ENCODE measurements at places on chromosomes 1 and 21. TPM values are rescaled to one million over a fixed set of nuclear protein-coding genes. Genes with fewer than 3 reads are reported as not detected.
A peak's percentile ranks its signal among the peaks of the same experiment; 100 is the strongest.

OR2L8 gene
- polyA plus RNA-seq = not detected

RORC gene
- polyA plus RNA-seq = 15.2 TPM

C1QB gene
- 119 TPM for polyA plus RNA-seq

SELE gene
- 3.1 TPM for polyA plus RNA-seq

BOLA1 gene
- polyA plus RNA-seq = 49.4 TPM

NR1I3 gene
- polyA plus RNA-seq = 4.9 TPM

DLGAP3 gene
- polyA plus RNA-seq = 0.18 TPM

GRCh38 chr1:207073906-207074820 lies 14.5 kb upstream of the C4BPB start:
- no peak overlapping the region for H3K4me3 ChIP-seq
- no peak for DNase-seq
- no peaks in the 10 kb centered on the region for H3K27me3 ChIP-seq
- peaks cover 5% of the 10 kb centered on the region for H3K4me1 ChIP-seq
- peaks cover 6% of the 10 kb centered on the region for H3K36me3 ChIP-seq
- no peak overlapping the region for H3K27ac ChIP-seq

GRCh38 chr1:1120096-1120495 lies 4.2 kb upstream of the C1orf159 start:
- H3K4me1 ChIP-seq = peaks cover 39% of the 10 kb centered on the region
- DNase-seq = no peak
- H3K4me3 ChIP-seq = no peak overlapping the region
- H3K27me3 ChIP-seq = peaks cover 13% of the 10 kb centered on the region

- peak; percentile 3 for DNase-seq
- H3K36me3 ChIP-seq = no peaks in the 10 kb centered on the region
- H3K27me3 ChIP-seq = no peaks in the 10 kb centered on the region
- H3K27ac ChIP-seq = no peak overlapping the region
- no peak overlapping the region for H3K4me3 ChIP-seq
Measured at GRCh38 chr1:17903386-17903785, 148.3 kb downstream of the ACTL8 start.

DNA sequence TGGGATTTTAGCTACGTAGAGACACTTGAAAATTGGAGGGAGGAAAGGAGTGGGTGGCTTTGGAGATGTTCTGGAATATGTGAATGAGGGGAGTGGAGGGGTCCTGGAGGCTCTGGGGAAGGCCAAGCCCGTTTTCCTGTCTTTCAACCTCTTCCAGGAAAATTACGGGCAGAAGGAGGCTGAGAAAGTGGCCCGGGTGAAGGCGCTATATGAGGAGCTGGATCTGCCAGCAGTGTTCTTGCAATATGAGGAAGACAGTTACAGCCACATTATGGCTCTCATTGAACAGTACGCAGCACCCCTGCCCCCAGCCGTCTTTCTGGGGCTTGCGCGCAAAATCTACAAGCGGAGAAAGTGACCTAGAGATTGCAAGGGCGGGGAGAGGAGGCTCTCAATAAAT lies 442 bp upstream of the RUSC1 start:
- H3K27ac ChIP-seq = peak overlapping the region; percentile 52
- H3K4me1 ChIP-seq = peaks cover 52% of the 10 kb centered on the region
- DNase-seq = no peak
- peaks cover 28% of the 10 kb centered on the region for H3K36me3 ChIP-seq
- H3K4me3 ChIP-seq = peak overlapping the region; percentile 93
- no peaks in the 10 kb centered on the region for H3K27me3 ChIP-seq

GRCh38 chr1:99236756-99237155 lies 27.5 kb upstream of the PLPPR4 start:
- no peaks in the 10 kb centered on the region for H3K4me1 ChIP-seq
- no peaks in the 10 kb centered on the region for H3K36me3 ChIP-seq
- no peak overlapping the region for H3K4me3 ChIP-seq
- no peak for DNase-seq

- H3K27ac ChIP-seq = no peak overlapping the region
- peaks cover 2% of the 10 kb centered on the region for H3K36me3 ChIP-seq
- no peaks in the 10 kb centered on the region for H3K4me1 ChIP-seq
- no peak for DNase-seq
Measured at GRCh38 chr1:54835131-54835898, 34.2 kb upstream of the TTC22 start.

DNA sequence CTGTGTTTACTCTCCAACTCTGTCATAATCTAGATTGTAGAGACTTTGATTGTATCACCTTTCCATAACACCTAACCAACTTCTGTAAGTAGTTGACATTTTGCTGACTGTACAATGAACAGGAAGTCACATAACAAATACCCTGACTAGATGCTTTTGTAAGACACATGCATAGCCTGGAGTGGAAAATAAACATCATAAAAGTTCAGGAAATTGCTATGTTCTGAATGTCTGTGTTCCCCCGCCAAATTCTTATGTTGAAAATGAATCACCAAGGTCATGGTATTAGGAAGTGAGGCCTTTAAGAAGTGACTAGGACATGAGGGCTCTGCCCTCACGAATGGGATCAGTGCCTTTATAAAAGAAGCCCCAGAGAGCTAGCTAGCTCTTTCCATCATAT lies 40.4 kb upstream of the ZSWIM5 start:
- no peaks in the 10 kb centered on the region for H3K36me3 ChIP-seq
- peak overlapping the region; percentile 70 for H3K27ac ChIP-seq
- no peaks in the 10 kb centered on the region for H3K27me3 ChIP-seq
- H3K4me1 ChIP-seq = no peaks in the 10 kb centered on the region
- no peak overlapping the region for H3K4me3 ChIP-seq
- DNase-seq = no peak

DNA sequence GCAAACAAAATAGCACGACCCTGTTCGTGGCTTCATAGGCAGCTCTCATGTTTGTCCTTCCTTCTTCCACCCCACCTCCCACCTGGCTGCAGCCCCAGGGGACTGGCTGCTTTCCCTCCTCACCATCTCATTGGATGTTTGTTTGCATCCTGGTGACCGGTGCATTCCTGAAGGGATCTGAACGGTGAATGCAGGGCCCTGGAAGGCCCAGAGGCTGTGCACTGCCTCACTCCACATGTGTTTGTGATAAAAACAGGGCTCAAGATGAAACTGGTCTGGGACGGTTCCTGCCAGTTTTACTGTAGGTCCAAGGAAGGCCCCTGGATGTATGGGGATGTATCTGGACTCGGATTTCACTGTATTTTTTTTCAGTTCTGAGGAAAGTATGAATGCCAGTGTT lies 42.8 kb downstream of the CNN3 start:
- H3K27ac ChIP-seq = peak overlapping the region; percentile 67
- no peaks in the 10 kb centered on the region for H3K27me3 ChIP-seq
- H3K4me1 ChIP-seq = no peaks in the 10 kb centered on the region

GRCh38 chr1:61842863-61843514 lies 100.7 kb downstream of the PATJ start:
- no peak overlapping the region for H3K4me3 ChIP-seq
- no peaks in the 10 kb centered on the region for H3K27me3 ChIP-seq
- no peak overlapping the region for H3K27ac ChIP-seq
- no peak for DNase-seq
- H3K36me3 ChIP-seq = no peaks in the 10 kb centered on the region

DNA sequence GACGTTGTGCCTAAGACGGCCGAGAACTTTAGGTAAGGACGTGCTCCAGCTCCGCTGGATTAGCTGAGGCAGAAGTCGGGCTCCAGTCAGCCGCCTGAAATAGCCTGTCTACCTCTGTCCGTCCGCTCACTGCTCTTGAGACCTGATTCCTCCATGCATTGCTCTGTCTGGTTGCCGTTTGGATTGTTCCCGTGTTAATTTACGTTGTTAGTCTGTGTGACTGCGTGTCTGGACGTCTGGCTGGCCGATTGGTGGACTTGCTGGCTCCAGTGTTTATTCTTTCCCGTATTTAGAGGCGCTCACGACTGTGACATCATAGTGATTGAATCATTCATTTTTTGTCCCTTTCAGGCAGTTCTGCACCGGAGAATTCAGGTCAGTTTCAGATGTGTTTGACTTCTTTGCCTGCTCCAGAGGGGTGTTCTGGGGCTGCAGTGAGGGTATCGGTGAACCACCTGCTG lies 684 bp downstream of the PPIH start:
- DNase-seq = no peak
- peaks cover 15% of the 10 kb centered on the region for H3K4me1 ChIP-seq
- H3K4me3 ChIP-seq = peak overlapping the region; percentile 72
- H3K36me3 ChIP-seq = peaks cover 2% of the 10 kb centered on the region

DNA sequence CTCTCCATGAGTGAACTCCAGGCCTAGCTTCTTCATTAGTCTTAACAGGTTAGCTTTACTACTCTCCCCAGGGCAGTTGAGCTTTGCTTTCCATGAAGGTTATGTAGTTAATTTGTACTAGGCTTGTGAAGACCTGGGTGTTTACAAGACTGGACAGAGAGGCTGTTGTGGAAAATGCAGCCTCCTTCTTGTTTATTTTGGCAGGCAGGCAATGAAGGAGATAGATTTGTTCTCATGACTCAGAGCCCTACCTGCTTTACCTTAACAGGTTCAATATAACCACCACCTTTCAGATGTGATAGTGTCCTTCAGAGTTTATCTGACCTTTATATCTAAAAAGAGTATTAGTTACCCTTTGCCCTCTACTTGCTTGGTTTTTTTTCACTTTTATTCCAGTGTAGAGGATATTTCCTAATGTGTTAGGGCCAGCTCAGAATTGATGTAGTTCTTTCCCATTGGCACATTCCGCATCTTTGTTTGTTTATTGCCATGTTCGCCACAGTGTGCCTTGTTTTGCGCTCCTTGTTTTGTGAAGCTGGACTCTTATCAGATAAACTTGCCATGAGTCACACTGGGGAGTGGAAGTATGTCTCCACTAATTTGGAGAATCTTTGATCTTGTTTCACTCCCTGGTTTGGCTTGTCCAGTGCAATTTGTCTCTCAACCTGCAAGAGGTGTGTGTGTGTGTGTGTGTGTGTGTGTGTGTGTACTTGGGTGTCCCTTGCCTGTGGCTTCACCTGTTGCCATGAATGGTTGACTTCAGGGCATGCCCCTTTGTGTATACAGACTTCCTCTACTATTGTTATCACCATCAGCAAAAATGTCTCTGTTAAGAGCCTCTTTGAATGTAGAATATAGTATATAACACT lies 87.4 kb upstream of the MACF1 start:
- H3K27me3 ChIP-seq = no peaks in the 10 kb centered on the region
- H3K36me3 ChIP-seq = peaks cover 6% of the 10 kb centered on the region
- peaks cover 22% of the 10 kb centered on the region for H3K4me1 ChIP-seq
- peak overlapping the region; percentile 34 for H3K27ac ChIP-seq

GRCh38 chr1:168019407-168019806 lies 82.5 kb upstream of the MPC2 start:
- peaks cover 16% of the 10 kb centered on the region for H3K36me3 ChIP-seq
- DNase-seq = no peak
- H3K4me3 ChIP-seq = no peak overlapping the region
- no peaks in the 10 kb centered on the region for H3K4me1 ChIP-seq
- H3K27ac ChIP-seq = no peak overlapping the region

DNA sequence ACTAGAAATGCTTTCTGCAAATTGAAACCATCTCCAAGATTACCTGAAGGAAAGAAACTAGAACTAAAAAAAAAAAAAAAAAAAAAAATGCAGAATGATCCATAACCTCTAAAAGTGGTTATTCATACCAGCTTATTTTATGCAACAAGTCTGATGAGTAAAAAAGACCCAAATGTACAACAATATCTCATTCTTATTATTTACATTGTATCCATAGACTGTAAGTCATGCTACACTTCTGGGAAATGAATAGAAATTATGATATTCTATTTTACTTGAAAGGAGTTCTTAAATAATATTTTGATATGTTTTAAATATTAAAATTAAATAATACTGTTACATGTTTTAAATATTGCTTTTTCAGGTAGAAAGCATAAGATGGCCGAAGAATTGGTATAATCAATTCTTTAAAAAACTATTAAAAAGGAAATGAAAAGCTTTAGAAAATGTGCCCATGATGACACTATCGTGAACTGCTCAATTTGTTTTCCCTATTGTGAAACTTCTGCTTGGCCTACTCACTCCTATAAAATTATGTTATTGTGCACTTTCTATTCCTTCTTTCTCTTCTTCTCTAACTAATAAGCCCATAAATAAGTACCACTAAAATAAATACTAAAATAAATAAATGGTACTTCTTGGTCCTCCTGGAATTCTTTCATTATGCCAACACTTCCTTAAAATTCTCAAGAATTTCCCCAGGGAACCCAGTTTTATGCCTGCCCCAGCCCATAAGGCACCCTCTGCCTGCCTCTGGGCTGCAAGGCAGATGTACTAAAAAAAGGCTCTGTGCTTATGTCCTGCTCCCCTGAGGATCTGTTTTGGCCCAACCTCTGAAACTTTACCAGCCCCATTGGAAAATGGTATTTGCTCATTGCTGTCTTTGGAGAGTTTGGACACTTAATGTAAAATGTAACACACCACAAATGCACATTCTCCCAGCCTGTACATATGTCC lies 18.1 kb downstream of the SAMSN1 start:
- no peaks in the 10 kb centered on the region for H3K4me1 ChIP-seq
- no peaks in the 10 kb centered on the region for H3K27me3 ChIP-seq
- H3K27ac ChIP-seq = no peak overlapping the region
- DNase-seq = no peak
- H3K4me3 ChIP-seq = no peak overlapping the region

DNA sequence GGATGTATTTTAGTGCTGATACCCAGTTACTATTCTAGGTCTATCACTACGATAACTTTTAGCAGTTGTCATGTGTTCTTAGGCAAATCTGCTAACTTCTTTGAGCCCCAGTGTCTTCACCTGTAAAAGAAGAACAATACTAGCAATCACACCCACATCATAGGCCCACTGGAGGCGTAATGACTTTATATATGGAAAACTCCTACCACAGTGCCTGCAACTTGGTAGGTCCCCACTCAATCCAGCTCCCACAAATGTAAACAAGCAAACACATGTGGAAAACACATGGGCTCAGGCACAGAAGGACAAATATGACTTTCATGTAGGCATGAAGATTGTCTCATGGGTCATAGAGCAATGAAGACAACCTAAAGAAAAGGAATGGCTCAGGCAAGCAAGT lies 115.8 kb downstream of the TBX19 start:
- DNase-seq = no peak
- H3K36me3 ChIP-seq = no peaks in the 10 kb centered on the region
- no peaks in the 10 kb centered on the region for H3K27me3 ChIP-seq
- no peak overlapping the region for H3K4me3 ChIP-seq

DNA sequence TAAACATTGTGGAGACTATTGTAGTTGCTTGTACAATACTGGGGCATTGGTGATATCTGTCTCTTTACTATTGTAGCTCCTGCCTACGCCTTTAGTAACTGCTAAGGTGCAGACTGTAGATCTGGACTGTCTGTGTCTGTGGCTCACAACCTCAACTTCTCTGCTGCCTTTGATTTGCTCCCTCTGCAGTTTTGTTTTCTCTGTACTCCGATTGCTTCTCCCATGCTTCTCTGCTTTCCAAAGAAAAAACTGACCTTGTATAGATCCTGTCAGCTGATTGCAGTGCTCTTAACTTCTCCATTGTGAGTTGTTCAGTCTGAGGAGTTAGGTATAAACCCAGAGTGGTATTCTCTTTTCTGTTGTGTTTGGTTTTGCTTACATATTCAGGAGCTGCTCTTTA lies 15.3 kb downstream of the MAGI3 start:
- DNase-seq = no peak
- H3K27ac ChIP-seq = no peak overlapping the region
- H3K27me3 ChIP-seq = no peaks in the 10 kb centered on the region
- peaks cover 3% of the 10 kb centered on the region for H3K4me1 ChIP-seq
- H3K4me3 ChIP-seq = no peak overlapping the region
- H3K36me3 ChIP-seq = no peaks in the 10 kb centered on the region

Data from small intestine (tissue), 16 donors.